ENCODE measurements at places on chromosomes 11 and 22.

DNA sequence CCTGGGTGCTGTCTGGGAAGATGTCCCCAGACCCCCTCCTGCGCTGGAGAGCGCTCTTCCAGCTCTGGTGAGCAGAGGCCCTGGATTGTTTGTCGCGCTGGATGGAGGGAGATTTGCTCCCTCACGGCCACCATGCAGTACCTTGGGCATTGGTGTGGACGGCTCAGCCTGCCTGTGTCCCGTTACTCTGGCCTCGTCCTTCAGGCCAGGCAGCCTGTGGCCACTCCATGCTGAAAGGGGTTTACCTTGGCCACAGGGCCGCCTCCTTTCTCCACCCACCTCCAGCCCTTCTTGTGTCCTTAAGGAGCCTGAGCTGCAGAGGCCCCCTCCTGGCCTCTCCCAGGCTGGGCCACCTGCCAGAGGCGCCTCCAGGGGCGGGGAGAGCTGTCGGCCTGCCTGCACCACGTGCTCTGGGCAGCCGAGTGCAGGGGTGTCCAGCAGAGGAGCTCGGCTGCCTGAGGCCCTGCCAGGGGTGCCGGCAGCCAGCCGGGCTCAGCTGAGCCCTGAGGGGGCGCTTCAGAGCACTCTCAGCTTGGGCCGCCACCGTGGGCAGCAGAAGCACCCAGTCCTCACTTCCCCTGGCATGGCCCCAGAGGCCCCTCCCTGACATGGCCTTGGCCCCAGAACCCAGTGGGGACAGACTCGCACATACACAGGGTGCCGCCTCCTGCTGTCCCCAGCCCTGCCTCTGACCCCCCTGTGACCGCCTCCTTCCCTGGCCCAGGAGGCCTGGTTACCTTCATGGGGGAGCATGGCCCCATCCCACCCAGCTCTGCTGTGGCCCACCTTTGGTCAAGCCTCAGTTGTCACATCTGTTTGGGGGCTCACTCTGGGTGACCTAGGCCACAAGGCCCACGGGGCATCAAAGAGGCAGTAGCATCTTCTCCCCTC is 3.4 kb downstream of the CCND1 start:
- no peak for DNase-seq

- DNase-seq = no peak
Observed at GRCh38 chr22:41772645-41773044, 27.8 kb upstream of the CCDC134 start.

DNA sequence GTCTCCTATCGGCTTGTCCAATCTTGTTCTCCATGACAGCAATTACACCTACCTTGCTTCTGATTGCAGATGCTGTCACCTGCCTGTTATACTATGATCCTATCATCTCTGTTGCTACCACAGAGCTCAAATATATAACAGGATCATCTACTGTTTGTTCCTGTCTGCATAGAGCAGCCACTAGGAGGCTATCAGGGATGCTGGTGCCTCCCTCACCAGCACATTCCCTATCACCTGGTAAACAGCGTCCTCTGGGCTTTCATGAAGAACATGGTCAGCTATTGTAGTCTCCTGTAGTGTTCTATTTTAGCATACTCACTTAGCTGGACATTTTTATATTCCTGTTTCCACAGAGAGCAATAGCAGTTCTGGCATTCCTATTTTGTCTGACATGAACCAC is 87.8 kb upstream of the FAT3 start:
- DNase-seq = no peak

- no peak for DNase-seq
Observed at GRCh38 chr22:20176421-20177085, 25.7 kb upstream of the CCDC188 start.

GRCh38 chr22:33909911-33910310 is 10.4 kb downstream of the LARGE1 start:
- DNase-seq = no peak

Measured in stimulated activated CD4-positive, alpha-beta T cell treated with anti-CD3 and anti-CD28 coated beads, Interleukin-4, amount 100 ng/mL, for 4 hours (primary cell).